Colonic mucosa (tissue), 4 donors: ENCODE measurements at places on chromosomes 6 and 20. TPM values are rescaled to one million over a fixed set of nuclear protein-coding genes. Genes with fewer than 3 reads are reported as not detected.

Gene POM121L2
- total RNA-seq, result 0.07 TPM

DNA sequence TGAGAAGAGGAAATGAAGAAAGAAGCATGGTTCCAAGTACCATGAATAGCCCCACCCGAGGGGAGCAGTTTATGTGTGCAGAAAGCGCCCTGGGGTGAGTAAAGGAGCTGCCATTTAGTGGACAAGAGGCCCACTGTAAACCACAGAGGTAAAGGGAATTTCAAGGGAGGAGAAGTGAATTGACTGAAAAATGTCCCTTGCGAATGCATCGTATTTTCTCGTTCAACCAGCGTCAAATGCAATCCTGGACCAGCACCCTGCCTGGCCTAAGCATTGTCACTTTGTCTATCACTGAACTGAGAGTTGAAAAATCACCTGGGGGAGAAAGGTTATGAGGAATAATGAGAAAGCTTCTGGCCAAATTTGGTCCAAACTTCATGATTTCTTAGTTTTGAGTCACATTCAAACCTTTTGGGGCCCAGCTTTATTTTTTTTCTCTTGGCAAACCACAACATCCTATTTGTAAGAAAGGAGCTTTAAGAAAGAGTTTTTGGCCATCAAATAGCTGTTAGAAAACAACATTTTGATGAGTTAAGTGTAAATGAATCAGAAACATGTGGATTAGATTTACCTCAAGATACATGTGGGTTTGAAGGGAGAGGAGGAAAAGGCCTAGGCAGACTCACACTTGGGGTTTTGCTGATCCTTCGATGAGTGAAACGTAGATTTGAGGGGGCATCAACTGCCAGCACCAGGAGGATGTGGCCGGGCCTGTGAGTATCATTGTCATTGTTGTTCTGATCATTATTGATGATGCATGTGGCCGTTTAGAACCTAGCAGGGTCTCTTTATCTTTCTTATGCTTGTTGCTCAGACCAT, 214.0 kb downstream of the CLIC5 start:
- DNase-seq, result no peak

DNA sequence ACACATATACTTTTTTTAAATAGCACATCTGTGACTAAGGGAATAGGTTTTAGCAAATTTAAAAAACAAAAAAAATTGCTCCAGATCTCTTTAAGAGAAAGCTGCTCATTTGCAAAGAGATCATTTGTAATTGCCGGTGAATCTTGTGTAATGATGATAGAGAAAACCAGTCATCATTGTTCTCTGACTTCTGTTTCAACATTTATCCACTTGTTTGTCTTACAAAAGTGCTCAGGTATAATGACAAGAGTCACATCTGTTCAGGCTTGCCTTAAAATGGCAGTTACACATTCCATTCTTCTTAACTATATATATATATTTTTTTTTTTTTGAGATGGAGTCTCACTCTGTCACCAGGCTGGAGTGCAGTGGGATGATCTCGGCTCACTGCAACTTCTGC, 165.2 kb downstream of the AIG1 start:
- no peak for DNase-seq

GRCh38 chr6:168288781-168289570, 30.6 kb downstream of the DACT2 start:
- no peak for DNase-seq

DNA sequence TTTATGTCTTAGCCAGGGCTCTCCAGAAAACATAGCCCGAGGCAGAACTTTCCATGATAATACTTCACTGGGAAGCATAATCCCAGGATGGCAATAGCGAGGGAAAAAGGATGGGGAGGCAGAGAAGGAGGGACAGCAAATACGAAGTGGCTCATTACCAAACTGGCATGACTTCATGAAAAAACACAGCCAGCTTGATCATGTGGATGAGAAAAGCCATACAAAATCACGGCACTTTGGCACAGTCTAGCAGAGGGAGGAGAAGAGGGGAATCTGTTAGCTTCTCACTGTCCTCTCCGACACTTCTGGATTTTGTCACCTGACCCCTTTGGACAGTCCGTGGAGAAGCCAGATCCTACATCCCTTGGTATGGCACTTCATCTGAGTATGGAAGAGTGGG, 212.5 kb upstream of the GRIK2 start:
- DNase-seq, result no peak

DNA sequence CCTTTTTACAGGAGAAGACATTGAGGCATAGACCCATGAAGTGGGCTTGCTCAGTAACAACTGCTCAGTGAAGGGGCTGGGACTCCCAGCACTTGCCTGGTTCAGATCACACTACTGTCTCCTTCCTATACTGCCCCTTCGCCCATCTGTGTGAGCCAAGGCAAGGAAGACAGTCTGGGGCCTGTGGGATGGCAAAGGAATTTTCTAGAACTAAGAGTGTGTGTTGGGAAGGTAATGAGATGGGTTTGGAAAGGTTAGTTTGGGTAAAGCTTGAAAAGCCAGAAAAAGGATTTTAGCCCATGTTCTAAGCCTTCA, 213.3 kb upstream of the AGPAT4 start:
- DNase-seq, result no peak

GRCh38 chr6:1640476-1640875, 30.8 kb downstream of the FOXC1 start:
- DNase-seq, result no peak

DNA sequence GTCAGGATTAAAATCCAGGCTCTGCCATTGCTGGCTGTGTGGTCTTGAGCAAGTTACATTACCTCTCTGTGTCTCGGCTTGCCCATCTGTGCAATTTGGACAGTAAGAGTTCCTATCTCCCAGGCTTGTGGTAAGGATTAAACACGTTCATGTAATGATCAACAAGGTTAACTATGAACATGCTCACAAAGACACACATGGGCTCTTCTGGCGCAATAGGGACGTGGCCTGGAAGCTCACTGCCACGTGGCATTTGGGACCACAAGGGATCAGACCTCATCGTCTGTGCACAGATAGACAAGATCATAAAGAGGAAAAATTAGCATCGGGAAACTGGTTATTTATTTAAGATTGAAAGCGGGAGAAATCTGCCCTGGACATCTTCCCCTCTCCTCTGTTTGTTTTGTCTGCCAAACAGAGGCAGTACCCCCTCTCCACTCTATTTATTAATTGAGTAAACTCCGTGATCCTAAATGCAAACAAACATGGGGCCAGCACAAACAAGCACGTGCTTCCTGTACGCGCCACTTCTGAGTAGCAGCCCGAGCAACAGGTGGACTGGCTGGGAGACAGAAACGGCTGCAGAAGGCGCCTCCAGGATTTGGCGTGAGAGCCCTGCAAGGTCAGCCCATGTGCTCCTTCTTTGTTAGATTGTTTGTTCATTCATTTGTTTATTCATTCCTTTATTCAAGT, 95.0 kb downstream of the CDH26 start:
- no peak for DNase-seq

DNA sequence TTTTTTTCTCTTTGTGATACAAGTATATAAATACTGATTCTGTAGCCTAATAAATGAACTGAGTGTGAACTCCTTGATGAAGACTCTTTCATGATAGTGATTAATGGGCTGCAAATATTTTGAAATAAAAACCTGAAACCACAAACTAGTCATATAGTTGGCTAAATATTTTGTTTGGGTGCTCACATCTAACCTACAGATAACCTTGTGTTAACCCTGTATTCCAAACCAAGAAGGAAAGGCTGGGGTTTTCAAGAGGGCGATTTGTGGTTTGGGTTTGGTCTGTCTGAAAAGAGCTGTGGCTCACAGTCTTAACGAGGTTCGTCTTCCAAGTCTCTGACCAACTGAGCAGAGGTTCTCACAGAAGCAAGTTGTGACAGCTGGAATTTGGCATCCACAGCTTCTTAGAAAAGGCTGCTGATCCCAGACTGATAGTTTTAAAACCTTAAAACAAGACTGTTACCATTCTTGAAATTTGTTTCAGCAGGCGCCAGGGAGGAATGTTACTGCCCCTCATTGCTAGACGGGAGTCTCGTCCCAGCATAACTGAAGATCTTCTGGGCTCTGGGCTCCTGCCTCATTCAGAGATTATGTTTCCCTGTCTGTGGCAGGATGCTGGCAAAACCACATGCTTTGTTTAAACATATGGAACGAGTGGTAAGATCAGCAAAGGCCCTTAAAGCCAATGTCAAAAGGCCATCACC, 736.4 kb upstream of the MARCKS start:
- no peak for DNase-seq

- no peak for DNase-seq
Observed at GRCh38 chr6:17621003-17621402, 20.9 kb downstream of the FAM8A1 start.

DNA sequence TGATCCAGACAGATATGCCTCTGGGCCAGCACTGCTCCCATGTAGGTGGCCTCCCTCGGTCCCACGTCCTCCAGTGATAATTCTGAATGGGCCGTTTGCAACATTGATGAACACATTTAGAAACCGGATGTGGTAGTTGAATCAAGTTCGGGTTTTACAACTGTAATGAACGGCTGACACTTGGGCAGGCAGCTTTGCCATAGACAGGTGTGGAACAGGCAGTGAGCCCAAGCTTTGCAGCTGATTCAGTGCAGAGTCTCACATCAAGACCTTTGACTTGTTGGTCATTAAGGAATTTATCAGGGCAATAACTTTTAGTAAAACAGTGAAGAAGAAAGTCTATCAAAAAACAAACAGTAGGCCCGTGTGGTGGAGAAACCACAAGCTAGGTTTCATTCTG, 466.6 kb upstream of the AGPAT4 start:
- no peak for DNase-seq

DNA sequence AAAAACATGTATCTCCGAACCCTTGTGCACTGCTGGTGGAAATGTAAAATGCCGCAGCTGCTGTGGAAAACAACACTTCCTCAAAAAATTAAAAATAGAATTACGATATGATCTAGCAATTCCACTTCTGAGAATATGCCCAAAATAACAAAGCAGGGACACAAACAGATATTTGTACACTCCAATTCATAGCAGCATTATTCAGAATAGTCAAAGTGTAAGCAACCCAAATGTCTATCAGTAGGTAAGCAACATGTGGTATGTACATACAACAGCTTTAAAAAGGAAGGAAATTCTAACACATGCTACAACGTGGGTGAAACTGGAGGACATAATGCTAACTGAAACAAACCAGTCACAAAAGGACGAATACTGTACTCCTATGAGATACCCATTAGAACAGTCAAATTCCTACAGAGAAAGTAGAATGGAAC, 5.7 kb upstream of the RAB5IF start:
- DNase-seq, result no peak
